Fibroblast of skin of back (primary cell): ENCODE measurements at places on chromosomes 16 and 17.

DNA sequence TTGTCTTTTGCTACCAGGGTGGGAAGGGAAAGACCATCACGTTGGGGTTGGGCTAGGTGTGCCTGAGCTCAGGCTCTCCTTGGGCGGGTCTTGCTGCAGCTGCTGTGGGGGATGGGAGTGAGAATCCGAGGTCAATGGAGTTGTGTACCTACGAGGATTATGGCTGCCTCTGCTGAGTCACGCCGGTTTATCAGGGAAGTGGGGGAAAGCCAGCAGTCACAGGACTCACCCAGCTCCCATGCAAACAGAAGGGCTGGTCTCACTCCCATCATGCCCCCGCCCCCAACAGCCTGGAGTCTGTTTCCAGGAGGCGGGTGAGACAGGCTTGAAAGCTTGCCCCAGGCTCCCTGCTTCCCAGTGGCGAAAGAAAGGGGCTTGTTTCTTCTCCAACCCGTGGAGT lies 1259.0 kb upstream of the GOT2 start:
- no peak for DNase-seq

DNA sequence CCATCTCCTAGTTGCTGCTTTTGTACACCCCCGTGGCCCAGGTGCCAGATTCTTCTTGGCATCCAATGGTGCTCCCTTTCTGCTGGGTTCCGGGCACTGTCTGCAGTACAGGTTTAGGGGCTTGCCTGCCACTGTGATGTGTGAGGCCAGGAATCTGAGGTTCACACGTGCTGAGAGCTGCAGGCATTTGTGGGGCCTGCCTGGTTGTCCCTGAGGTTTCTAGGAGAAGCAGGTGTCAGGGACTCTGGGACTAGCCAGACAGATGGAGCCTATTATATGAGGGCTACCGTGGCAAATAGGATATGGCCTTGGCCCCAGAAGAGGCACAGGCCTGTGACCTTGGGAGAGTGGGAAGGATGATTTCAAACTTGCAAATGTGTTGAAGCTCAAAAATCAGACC lies 29.3 kb downstream of the NDEL1 start:
- no peak for DNase-seq

DNA sequence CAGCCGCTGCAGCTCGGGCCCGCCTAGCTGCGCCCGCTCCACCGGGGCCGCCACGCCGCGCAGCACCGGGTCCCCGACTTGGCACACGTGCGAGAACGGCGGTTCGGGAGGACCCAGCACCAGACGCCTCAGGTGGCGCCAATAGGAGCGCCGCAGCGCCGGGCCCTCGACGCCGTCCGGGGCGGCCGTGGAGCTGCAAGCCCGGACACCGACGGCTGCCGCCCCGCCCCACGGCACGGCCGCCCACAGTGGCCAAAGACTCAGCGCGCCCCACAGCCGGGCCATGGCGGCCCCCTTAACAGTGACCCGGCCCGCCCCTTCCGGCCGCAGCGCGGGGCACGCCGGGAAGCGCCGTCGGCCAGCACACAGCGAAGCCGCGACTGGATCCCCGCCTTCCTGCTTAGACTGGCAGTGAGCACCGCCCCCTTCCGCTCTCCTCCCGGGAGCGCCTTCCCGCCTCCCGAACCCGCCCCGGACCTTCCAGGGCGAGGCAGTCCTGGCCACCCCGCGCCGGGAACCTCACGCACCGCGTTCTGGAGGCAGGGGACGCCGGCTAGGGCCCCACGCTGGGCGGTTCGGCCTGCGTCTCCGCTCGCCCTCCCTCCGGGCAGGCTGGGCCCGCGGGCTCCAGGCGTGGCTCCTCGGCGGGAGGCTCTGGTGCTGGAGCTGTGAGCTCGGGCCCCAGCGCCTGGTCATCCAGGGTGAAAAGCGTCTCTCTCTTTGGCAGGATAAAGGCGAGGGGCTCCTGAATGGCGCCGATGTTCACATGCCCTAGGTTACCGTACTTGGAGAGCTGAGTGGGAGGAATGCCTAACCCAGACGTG lies at the start of gene PDF:
PDF (minus strand) TSS at position 303 of the 824 bp plus-strand sequence; CDS start at position 285, 18 bp downstream.
- DNase-seq, result peak; percentile 94

DNA sequence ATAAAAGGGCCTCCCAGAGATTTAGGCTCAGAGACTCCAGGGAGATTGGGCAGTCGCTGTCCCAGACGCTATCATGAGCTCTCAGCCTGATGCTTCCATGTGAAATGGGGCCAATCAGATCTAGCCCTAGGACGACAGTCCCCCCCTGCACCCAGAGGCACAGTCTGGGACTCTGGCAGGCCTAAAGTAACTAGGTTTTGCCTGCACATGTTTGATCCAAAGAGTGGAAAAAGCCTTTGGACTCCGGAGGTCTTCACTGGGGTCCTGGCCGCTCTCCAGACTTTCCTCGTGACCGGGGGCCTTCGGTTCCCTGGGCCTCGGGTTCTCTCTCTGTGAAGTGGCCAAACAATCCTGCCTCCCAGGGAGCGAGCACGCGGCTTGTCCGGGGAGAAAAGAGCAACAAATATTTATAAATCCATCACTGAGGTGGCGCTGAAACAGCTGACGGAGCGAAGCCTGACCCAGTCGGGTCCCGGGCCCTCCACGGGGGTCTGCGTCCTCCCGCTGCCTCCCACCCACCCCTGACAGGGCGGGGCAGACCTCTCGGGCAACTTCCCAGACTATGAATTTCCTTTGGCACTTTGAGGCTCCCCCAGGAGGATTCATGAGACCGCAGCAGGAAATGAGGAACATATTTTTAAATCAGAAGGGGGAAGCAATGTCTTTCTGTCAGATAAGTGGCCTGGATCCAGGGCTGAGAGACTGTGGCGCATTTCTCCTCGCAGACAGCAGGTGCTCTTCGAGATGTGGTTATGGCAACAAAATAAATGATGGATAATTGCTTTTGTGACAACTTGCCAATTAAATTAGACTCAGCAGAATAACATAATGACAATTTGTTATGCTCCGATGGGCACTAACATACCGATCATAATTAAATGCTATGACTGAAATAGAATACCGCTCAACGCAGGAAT lies 38.9 kb downstream of the MRPS23 start:
- DNase-seq, result peak; percentile 79

DNA sequence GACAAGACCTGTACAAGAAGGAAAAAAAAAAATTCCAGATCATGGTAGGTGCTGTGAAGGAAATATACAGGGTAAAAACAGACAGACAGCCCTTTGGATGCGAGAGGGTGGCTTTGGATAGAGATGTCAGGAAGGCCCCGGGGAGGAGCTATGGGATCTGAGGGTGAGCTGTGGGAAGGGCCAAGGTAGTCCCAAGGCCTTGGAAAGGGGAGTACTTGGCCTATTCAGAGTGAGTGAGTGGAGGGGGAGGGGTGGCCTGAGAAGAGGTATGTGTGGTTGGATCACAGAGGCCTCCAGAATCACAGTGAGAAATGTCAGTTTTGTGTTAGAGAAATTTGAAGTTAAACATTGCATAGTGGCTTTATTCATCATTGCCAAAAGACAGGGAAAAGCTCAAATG lies 31.2 kb upstream of the AKTIP start:
- DNase-seq, result no peak

GRCh38 chr17:1323336-1323735 lies 43.9 kb downstream of the TRARG1 start:
- DNase-seq, result no peak

GRCh38 chr17:29085223-29085622 lies 42.3 kb downstream of the PIPOX start:
- no peak for DNase-seq

- no peak for DNase-seq
Observed at GRCh38 chr16:27199235-27199586, 4.1 kb upstream of the KDM8 start.

GRCh38 chr16:83475108-83475507 lies 332.7 kb upstream of the HSBP1 start:
- DNase-seq, result no peak

- no peak for DNase-seq
Observed at GRCh38 chr16:8924214-8924613, 39.5 kb downstream of the USP7 start.

DNA sequence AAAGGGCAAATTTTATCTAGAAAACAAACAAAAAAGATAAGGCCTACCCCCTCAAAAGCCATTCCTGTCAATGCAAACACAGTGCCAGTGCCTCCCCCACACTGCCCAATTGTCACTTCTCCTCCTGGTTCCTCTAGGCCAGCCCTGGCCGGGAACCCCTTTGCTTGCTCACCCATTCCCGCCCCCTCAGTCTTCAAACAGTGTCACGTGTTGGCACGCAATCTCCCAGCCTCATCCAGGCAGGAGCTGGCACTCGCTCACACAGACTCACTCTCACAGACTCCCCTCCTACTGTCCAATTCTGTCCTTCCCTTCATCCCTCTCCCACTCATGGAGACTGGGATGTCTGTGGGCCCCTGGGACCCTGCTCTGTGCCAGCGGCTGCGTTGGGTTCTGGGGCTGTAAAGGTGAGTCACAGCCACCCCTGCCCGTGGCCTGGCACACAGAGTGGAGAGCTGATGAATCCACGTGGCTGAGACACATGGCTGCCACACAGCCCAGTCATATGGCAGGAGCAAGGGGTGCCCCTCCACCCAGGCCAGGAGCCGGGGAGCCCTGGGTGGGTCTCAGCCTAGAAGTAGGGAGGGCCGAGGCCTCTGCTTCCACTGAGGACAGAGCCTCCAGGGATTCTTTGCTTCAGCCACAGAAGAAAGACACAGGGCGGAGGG lies 54.8 kb downstream of the VAC14 start:
- DNase-seq, result peak; percentile 73

- DNase-seq, result no peak
Observed at GRCh38 chr17:8867361-8867981, at the start of gene PIK3R6. Gene PIK3R6 (minus strand): TSS chr17:8867674. CDS start chr17:8849794, 17,880 bp downstream.

GRCh38 chr16:86948046-86948445 lies 369.1 kb downstream of the C16orf95 start:
- no peak for DNase-seq

DNA sequence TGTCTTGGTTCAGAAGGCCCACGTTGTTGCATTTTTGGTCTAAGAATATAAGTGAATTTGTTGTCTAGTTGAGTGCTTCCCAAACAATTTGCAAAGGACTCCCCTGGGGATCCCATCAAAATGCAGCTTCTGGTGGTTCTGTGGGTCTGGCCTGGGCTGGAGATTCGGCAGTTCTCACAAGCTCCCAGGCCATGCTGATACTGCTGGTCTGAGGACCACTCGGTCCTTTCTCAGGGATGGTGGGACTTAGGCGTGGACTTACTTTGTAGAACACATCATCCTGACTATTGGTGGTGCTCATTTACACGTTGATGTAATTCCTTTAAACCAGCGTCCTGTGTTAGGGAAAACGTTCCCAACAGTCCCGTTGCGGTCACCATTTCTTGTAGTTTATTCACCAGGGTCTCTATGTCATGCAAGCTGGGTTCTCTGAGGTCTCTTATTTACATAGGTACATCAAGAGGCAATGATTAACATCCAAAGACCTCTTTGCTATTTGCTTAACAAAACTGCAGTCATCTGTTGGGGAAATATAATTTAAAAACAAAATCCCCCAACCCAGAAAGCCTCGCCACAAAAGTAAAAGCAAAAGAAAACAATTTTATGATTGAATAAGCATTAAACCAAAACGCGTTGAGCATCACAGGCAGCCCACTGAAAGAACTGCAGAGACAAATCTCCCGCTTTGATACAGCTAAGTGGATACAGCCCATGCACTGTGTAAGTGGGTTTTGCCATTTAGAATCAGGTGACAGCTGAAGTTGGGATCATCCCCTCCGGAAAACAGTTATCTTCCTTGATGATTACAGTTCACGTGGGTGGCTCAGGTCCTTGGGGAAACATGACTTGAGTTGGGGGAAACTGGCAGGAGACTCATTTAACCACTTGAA lies 39.0 kb upstream of the SEC14L1 start:
- DNase-seq, result no peak

DNA sequence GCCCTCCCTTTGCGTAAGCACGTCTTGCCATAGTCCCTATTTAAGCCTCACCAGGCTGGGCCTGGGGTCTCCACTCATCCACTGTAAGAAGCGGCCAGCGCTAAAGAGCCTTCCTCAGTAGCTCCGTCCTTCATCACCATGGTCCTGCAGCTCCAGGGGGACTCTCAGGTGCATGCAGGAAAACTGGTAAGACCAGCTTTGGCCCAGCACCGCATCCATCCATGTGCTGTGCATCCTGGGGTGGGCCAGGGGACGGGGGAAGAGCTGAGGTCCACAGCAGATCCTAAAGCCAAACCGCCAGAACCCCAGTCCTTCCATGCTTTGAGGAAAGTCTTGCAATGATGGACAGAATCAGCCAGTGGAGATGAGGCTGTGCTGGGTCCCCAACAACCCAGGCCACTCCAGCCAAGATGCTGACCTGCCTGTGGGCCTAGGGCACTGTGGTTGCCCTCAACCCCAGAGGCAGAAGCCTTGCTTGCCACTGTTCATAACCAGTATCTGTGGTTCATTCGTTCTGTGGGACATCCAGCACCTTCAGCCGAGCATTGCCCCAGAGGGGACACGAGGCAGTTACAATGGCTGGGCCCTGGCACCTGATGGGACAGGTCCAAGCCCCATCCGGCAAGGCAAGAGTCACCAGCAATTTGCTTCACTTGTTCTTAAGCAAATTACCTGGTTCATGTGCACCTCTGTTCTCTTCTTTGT lies 44.4 kb downstream of the RBFOX3 start:
- DNase-seq, result no peak

DNA sequence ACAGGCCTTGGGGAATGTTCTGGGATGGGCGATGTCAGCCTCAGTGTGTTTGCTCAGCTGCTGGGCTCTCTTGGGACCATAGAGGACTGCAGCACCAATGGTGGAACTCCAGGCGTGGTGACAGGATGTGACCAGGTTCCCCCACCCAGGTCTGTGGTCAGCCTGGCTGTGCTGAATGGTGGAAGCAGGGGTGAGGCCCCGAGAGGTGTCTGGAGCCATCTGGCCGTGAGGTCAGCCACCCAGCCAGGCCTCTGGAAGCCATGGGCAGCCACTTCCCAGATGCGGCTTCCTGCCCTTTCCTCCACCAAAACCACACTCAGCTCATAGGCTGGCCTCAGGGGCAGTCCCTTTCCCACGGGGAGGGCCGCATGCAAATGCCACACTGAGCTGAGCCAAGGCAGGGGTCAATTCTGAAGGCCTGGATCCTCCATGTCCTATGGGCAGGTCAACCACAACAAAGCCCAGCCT lies 7.8 kb upstream of the MAPK7 start:
- peak; percentile 62 for DNase-seq

DNA sequence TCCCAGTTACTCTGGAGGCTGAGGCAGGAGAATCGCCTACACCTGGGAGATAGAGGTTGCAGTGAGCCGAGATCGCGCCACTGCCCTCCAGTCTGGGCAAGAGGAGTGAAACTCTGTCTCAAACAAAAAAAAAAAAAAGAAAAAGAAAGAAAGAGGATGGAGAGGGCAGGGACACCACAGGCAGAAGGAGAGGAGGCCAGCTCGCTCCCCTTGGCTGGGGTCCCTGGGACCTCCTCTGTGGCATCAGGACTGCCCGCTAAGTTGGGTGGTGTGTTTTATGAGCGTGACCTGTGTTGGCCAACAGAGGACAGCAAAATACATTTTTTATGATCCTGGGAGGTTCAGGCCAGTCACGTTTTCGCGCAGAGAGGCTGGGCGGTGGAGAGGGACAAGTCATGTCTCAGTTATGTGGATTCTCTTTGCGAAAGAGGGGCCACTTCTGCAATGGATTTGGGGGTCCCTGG lies 229.6 kb downstream of the MRTFB start:
- peak; percentile 88 for DNase-seq

- DNase-seq, result no peak
Observed at GRCh38 chr17:65025297-65025696, 31.2 kb downstream of the GNA13 start.

- no peak for DNase-seq
Observed at GRCh38 chr17:15431196-15431595, 36.2 kb downstream of the CDRT4 start.
